SW480 (cell line): ENCODE measurements at places on chromosomes 5 and 9.

- no peak for DNase-seq
Measured at GRCh38 chr5:87127956-87128687, 139.6 kb upstream of the RASA1 start.

GRCh38 chr5:167057665-167058064 lies 1233.8 kb upstream of the WWC1 start:
- no peak for DNase-seq

DNA sequence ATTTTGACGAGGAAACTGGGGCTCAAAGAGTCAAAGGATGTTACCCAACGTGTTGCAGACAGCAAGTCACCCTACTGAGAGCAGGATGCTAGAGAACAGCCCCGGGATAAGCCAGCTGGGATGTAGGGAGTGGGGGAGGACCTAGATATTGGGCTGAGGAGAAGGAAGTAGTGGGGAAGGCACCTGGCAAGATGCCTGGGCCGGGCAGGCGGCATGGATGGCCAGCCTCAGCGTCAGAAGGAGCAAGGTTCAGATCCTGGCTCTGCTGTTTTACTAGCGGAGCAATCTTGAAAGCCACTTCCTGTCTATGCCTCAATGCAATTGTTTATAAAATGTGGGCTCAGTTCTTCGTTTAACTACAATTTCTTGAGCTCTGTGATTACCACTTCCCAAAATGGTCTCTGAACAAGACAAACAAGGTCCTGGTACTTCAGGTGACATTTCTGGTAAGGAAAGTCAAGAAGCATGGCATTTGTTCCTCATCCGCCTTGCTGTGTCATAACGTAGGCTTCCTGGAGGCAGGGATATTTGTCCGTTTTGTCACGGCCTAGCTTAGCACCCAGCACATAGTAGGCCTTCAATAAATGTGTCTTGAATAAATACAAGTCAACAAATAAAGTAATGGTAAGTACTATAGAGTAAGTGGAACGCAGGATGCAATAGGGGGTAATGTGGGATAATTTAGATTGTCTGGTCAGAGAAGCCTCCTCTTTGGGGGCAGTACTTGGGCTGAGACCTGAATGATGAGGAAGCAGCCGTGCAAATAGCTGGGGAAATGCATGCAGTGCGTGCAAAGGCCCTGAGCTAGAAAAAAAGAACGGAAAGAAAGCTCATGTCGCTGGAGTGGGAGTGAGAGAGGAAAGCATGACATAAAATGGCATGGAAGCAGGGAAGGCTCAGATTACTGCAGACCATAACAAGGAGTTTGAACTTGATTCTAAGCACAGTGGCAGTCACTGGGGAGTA lies 70.5 kb downstream of the SMIM23 start:
- DNase-seq, result no peak

GRCh38 chr5:38286002-38286401 lies 27.6 kb downstream of the EGFLAM start:
- DNase-seq, result no peak

DNA sequence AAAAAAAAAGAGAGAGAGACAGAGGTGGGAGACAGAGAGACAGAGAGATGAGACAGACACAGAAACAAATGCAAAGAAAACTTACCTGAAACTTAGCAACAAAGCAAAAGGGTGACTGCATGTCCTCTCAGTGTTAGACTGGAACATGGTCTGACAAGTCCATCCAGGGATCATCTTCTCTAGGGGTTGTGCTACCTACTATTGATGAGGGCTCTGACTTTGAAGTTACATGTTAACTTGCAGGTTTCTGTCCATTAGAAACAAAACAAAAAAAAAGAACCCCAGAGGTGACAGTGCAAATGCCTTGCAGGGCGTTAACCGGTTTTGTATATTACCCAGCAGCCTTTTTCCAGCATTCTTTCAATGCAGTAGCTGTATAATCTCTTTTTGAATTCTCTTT lies 13.6 kb upstream of the SPARC start:
- no peak for DNase-seq

GRCh38 chr5:77924081-77924480 lies 147.9 kb upstream of the TBCA start:
- no peak for DNase-seq

DNA sequence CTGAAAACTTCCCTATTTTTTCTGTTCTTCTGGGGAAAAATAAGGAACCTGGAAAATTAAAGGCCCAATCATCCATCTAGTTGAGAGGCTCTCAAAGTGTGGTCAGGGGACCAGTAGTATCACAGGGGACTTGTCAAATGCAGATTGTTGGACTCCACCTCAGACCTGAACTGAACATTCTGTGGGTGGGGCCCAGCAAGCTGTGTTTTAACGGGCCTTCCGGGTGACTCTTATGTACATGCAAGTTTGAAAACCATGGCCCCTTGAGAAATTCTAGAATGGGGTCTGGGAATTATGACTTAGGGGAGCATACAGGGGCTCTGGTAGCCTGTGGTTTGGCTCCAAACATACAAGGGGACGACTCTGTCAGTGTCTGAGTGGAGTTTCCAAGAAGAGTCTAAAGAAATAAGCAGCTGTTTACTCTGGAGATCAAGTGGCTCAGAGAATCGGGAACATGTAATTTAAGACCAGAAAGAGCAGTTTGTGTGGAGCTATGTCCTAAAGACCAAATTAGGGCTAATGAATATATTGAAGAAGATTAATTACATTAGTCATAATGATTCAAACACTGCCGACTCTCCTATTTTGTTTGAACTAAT lies 177.4 kb downstream of the SLC28A3 start:
- no peak for DNase-seq

- DNase-seq, result peak; percentile 29
Measured at GRCh38 chr5:133423618-133424282, 188.6 kb downstream of the FSTL4 start.

- no peak for DNase-seq
Measured at GRCh38 chr5:135193213-135194125, 159.4 kb upstream of the PITX1 start.

DNA sequence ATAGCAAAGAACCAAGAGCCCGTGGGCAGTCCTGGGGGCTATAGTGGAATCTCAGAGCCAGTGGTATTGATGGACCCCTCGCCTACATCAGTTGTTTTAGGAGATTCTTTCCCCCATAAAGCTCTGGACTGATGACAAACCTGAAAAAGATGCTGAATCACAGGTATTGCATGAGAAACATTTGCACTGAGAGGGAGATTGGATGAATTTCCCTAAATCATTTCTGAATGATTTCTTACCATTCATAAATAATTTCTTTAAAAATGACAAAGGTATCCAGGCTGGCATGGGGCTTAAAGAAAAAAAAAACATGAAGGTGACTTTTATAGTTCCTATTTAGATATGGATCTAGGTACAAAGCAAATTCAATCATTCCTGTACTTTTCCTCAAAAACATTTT lies 54.0 kb upstream of the SLIT3 start:
- no peak for DNase-seq

DNA sequence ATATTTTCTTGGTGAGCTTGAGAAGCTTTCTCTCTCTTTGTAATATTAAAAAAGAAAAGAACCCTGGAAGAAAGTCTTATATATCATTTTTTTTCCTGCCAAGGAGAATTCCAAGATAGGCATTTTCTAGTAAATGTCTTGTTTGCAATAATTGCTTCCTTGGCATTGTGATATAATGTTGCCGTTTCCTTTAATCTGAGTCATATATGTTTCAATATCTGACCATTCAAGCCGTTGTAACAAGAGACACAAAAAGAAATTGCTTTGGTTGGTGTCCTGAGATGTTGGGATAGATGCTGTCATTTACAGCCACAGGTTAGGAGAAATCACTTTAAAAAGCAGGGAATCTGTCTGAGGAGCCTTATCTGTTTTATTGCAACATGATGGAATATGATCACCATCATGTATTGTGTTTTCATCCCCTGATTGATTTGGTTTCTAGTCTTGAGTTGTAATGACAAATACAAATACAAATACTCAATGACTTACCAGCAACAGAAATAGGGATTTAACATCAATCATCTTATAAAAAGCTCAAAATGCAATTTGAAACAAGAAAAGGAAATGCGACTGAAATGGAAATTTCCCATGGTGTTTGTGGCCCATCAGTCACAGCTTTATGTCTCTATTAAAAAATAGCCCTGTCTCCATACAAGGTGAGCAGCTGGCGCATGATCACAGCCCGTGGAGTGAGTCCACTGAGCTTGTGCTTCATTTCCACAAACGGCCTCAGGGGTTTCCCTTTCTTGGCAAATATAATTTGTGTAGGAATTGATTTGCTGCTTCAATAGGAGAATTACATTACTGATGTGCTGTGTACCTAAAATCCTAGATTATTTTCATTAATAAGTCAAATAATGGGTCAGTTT lies 250.1 kb upstream of the TRPC7 start:
- no peak for DNase-seq

DNA sequence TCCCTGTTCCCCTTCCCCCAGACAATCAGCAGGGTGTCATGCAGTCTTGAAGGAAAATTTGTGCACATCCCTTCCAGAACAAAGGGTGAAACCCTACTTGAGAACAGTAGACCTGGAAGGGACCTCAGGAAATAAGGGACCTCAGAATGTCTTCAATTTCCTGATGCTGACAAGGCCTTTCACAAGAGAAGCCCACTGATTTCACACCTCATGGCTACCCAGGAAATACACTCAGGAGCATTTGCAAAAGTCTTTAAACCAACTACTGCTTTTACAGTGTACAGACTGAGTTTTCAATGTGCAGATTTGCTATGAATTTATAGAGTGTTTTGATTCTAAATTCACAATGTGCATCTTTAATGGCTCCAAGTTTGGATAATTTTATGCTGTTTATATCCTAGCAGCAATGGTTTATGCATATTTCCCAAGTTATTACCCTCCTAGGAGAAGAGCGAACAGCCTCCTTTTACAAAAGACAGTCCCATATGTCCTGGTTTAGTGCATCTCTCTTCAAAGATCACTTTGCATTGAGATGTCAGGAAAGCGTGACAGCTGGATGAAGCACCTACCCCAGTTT lies 74.8 kb downstream of the GALNT10 start:
- DNase-seq, result no peak

DNA sequence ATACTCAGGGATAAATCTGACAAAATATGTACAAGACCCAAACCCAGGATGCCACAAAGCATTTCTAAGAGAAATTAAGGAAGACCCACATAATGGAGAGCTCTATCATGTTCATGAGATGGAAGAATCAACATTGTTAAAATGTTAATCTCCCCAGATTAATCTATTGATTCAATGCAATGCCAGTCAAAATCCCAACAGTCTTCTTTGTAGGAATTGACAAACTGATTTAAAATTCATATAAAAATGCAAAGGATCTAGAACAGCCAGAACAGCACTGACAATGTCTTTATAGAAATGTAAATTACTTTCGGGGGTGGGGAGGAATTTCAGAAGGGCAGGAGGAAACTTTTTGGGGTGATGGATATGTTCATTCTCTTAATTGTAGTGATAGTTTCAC lies 281.6 kb upstream of the SEMA6A start:
- no peak for DNase-seq

GRCh38 chr5:9549941-9550340 lies 4.1 kb upstream of the SEMA5A start:
- no peak for DNase-seq
